ENCODE measurements at places on chromosomes 16 and 17.

- DNase-seq: no peak
These were observed 16.9 kb downstream of the GRIN2C start for GRCh38 chr17:74842599-74843351.

DNA sequence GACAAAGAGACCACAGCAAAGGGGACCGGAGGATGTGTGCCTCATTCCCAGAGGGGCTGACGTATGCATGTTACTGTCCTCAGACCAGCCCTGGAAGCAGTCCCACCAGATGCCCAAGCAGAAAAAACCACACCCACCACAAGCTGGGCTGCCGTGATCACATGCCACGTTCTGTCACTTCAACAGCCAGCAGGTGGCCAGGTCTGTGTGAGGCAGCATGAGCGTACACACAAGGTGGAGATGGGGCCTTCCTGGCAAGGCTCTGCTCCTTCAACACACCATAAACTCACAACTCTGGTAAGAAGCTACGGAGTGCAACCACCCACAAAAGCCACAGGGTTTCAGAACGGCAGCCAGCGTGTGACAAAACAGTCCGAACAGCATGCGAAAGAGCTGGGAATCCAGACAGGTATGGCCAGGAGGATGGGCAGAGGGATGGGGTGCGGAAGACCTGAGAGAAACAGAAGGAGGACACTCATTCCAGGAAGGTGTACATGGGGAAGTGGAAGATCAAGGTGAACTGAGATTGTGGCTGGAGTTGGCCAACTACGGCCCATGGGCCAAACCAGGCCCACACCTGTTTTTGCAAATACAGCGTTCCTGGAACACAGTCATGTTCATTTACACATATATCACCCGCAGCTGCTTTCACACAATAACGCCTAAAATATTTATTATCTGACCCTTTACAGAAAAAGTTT is 27.9 kb downstream of the MBTPS1 start:
- DNase-seq: peak; percentile 33

DNA sequence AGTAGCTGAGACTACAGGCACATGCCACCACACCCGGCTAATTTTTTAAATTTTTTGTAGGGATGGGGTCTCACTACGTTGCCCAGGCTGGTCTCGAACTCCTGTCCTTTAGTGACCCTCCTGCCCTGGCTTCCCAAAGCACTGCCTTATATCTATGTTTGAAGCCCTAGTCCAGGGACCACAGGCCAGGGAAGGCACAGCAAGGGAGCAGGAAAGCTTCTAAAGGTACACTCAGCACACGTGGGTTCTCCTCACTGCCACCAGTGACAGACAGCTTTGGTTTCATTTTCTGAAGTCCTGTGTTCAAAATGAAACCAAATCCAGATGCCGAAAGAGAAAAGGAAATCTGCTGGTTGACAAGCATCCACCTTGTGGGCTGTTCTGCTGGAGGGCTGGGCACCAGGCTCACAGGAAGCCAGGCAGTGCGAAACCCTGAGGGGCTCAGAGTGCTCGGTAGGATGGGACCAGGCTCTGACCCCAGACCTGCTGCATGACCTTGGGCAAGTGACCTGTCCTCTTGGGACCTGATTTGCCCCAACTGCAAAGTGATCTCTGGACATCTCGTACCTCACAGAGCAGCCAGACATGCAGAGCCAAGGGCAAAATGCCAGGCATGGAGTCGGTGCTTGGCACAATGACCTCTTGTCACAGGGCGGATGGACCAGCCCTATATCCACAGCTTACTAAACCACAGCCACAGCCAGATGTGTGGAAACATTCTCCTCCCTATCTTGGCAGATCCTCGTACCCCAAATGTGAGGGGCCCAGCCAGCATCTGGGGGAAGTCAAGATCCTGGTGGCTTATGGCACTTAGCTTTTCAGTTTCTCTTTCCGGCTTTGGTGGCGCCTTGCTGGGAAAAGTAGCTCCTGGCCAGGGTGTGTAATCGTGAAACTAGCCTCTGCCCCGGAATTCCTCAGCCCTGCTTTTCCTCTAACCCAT is 2.8 kb upstream of the SOCS1 start:
- peak; percentile 55 for DNase-seq

- DNase-seq: no peak
These were observed 2.4 kb downstream of the EPN2 start for GRCh38 chr17:19239544-19239943.

GRCh38 chr17:38706505-38707216 is 1.6 kb downstream of the MLLT6 start:
- peak; percentile 45 for DNase-seq

- DNase-seq: peak; percentile 11
These were observed 34.9 kb downstream of the CD300LF start for GRCh38 chr17:74677558-74678466.

GRCh38 chr16:3259836-3260235 is 3.4 kb upstream of the MEFV start:
- no peak for DNase-seq

- DNase-seq: no peak
These were observed 2.1 kb downstream of the SAMD14 start for GRCh38 chr17:50127697-50128361.

DNA sequence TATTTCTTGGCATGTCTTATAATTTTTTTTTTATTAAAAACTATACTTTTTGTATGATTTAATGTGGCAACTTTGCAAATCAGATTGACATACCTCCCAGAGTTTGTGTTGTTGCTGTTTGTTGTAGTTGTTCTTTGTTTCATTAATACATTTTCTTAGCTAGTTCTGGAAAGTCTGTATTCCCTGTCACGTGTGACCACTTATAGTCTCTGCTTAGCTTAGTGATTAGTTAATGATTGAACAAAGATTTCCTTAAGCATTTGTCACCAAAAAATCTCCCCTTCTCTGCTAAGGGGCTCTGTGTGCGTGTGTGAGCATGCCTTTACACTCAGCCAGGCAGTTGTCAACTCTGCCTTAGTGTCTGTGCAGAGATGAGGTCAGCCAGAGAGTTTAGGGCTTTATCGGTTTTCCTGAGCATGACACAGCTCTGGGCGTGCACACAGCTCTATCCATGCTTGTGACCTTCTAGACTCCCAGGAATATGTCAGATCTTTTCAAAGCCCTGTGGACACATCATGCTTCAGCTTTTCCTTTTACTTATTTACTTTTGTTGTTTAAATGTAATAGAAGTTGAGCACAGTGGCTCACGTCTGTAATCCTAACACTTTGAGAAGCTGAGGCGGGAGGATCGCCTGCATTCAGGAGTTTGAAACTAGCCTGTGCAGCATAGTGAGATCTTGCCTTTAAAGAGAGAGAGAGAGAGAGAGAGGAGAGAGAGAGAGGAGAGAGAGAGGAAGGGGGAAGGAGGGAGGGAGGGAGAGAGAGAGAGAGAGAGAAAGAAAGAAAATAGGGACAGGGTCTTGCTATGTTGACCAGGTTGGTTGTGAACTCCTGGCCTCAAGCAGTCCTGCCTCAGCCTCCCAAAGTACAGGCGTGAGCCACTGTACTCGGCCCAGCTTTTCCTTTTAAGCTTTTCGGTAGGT is 21.9 kb downstream of the DNAI2 start:
- DNase-seq: no peak

- no peak for DNase-seq
These were observed 21.1 kb upstream of the COX10 start for GRCh38 chr17:14048169-14048568.

- no peak for DNase-seq
These were observed 77.0 kb upstream of the CA10 start for GRCh38 chr17:52235516-52235915.

DNA sequence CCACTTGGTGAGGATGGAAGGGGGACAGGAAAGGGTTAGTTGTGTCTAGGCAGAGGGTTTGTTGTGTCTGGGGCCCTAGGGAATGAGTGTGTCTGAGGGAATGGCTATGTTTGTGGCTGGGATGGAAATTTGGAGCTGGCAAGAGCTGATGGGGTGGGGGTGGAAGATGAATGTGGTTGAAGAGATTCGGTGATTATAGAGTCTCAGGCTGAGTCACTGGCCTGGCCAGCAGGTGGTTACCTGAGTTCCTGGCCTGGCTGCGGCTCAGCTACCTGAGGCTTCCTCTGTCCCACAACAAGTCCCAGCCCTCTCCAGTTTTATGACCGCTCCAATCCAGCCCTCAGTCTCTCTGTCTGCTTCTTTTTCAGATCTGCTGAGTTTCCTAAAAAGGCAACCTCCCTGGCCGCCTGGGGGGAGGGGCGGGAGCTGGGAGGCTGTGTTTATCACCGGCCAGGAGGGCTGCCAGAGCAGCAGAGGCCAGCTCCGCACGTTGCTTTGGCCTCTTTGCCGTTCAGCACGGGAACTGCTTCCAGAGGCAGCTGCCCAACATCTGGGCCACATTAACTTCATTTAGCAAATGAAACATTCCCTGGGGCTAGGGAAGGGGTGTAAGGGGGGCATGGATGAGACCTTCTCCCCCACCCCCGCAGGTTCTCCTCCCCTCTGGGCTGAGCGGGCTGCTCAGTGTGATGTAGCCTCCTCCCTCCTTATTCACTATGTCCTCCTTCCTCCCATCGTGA is 21.8 kb downstream of the ITGB3 start:
- DNase-seq: no peak

- no peak for DNase-seq
These were observed 117.8 kb downstream of the ADAMTS18 start for GRCh38 chr16:77317059-77317458.

DNA sequence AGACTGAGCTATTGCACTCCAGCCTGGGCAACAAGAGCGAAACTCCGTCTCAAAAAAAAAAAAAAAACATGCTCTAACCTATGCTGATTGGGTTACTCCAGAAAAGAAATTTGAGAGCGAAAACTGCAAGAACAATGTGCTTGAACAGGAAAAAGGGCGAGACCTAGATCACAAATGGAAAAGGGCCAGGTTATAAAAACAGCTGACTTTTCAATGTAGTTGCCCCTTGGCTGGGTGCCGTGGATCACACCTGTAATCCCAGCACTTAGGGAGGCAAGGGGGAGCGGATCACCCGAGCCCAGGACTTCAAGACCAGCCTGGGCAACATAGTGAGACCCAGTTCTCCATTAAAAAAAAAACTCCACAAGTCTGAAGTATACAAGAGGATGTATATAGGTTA is 48.8 kb downstream of the MRM3 start:
- no peak for DNase-seq

- DNase-seq: no peak
These were observed 51.2 kb upstream of the CIBAR2 start for GRCh38 chr16:85163278-85164112.

GRCh38 chr16:27980919-27981700 is 82.4 kb downstream of the GSG1L start:
- DNase-seq: no peak

DNA sequence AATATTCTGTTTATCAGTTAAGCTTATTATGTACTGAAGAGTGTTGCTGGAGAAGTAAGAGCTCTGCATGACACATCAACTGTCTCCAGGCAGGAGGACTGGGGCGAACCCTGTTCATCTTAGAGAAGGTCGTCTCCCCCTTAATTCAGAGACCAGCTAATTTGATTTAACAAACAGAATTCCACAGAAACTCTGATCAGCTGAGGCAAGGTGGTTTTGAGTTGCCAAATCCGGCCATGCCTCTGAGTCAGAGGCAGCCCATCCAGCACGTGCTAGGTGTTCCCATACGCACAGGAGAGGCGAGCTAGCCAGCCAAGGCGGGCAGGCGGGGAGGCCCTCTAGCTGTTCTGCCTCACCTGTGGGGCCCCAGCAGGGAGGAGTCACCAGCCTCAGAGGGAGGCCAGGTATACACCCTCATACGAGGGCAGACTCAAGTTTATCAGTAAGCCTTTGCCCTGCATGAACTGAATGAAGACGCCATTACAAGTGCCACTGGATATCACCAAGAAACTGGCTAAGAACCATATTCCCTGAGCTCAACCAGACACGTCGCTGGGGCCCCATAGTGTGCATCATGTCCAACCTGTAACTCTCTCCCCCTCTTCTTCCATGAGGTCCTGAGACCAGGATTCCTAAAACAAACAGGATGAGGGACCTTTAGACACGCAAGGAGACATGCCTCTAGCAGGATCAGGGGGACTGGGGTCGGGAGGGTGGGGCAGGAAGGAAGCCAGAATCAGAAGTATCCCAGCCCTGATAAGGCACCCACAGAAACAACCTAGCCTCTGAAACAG is 25.7 kb downstream of the STAT5A start:
- DNase-seq: peak; percentile 36

GRCh38 chr17:491086-492021 is 138.7 kb upstream of the RPH3AL start:
- DNase-seq: peak; percentile 13

- no peak for DNase-seq
These were observed 3.4 kb downstream of the VPS4A start for GRCh38 chr16:69314534-69314933.

GRCh38 chr16:77918809-77919707 is 103.3 kb upstream of the CLEC3A start:
- DNase-seq: no peak

Data from CD4-positive, alpha-beta T cell treated with Interleukin-2 at 100 ng/mL for 4 hours (primary cell).